ENCODE measurements at places on chromosomes 11 and 22.

DNA sequence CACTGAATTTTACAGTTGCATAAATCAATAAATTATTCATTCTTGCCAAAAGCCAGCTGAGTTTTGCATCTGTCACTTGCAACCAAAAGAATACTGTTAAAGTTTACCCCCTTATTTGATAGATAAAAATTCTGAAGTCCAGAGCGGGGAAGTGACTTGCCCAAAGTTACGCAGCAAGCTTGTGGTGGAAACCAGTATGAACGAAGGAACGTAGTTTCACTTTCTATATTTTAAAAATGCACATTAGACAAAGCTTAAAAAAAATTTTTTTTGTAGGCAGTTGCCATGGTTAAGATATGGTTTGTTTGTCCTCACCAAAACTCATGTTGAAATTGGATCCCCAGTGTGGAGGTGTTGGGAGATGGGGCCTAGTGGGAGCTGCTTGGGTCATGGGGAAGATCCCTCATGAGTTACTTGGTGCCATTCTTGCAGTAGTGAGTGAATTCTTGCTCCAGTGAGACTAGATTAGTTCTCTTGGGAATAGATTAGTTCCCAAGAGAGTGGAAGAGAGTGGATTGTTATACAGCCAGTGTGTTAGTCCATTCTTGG, 46.3 kb upstream of the SEZ6L start:
- DNase-seq = no peak

DNA sequence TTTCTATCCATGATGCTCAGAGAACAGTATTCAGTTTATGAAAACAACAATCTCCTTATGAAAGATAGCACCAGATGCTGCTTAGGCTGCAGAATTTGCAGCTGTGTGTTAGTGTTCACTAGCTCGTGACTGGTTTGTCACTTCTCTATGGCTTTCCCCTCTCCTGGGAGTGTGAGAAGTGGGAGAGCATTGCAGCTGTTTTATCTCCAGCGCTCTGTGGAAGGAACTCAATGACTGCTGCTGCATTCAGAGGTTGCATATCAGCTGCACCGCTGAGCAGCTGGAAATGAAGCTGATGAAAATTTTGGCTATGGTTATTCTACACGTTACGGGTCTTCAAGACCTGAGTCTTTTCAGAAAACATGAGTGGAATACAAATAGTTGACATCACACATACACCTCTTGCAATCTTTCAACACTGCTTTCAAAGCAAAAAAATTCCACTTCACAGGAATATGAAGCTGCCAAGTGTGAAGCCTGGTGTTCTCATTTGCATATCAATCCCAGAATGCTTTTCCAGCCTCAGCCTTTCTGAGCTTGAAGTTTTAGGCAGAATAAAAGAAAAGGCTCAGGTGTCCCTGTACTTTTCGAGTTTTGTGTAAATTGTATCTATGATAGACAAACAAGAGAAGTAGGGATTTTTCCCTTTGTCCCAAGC, 149.3 kb upstream of the DDI1 start:
- DNase-seq = no peak

DNA sequence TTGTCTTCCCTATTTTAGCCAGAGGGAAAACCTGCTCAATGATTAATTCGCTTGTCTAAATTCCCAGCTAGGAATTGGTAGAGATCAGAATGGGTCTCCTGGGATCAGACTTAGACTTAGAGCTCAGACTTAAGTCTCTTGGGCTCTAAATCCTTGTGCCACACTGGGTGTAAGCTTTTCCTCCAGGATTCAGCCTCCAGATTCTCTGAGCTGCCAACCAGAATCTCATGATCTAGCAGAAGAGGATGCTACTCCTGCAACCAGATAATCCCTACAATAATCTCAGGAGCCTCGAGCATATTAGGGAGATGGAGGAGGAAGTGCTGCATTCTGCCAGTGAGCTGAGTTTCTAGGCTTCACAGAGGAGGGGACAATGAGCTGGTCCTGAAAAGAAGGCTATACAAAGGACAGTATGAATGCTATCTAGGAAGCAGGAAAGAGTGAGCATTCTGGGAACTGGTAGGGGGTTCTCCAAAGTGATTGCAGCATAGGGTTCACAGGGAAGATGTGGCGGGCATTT, 211.6 kb upstream of the SESN3 start:
- no peak for DNase-seq

GRCh38 chr11:62360685-62361084, 23.4 kb downstream of the ASRGL1 start:
- no peak for DNase-seq

DNA sequence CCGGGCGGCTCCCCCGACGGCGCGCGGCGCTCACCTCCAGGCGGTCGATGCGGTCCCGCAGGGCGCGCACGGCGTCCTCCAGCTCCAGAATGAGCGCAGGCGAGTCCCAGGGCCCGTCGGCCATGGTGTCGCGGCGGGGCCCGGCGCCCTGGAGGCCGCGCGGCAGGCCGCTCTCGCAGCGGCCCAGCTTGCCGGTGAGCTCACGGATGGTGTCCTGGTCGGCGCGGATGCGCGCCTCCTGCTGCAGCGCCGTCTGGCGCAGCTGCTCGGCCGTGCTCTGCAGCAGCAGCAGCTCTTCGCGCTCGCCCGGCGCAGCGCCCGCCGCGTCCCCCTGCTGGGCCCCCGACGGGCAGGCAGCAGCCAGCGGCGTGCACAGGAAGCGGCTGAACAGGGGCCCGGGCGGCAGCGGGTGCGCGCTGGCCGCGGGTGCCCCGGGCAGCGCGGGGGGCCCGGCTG, 599 bp downstream of the NPTXR start:
- peak; percentile 84 for DNase-seq

DNA sequence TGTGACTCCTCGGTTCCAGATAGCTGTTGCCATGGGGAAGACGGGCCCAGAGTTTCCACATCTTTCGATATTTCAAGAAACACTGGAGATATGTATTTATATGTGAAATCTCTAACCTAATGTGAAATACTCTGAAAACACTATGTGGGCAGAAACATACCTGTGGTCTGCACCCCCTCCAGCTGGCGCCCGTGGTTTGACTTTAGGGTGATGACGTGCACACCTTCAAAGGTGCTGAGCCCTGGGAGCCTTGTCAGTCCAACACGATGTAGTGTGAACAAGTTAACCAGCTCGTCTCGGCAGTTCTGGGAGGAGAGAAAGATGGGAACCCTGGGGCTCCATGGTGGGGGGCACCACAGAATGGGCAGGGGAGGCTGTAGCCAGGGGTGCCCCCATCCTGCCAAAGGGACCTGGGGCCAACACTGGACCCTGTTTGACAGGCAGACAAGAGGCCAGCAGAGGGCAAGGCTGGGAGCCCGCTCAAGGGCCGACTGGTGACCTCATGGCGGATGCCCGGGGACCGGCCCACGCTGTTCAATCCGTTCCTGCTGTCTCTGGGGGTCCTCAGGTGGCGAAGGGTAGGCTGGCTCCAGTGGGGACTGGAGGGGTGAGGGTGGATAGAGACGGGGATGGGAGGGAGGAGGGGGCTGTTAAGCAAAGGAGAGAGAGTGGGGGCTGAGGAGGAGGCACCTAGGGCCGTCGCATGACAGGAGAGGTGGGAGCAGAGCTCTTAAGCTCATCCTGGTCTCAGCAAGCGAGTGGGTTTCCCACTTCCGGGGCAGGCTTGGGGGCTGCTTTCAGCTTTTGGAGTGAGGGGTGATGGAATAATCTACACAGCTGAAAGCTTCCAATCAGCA, 43.8 kb downstream of the TRIOBP start:
- DNase-seq = no peak
